ENCODE measurements at places on chromosomes 4 and X.

DNA sequence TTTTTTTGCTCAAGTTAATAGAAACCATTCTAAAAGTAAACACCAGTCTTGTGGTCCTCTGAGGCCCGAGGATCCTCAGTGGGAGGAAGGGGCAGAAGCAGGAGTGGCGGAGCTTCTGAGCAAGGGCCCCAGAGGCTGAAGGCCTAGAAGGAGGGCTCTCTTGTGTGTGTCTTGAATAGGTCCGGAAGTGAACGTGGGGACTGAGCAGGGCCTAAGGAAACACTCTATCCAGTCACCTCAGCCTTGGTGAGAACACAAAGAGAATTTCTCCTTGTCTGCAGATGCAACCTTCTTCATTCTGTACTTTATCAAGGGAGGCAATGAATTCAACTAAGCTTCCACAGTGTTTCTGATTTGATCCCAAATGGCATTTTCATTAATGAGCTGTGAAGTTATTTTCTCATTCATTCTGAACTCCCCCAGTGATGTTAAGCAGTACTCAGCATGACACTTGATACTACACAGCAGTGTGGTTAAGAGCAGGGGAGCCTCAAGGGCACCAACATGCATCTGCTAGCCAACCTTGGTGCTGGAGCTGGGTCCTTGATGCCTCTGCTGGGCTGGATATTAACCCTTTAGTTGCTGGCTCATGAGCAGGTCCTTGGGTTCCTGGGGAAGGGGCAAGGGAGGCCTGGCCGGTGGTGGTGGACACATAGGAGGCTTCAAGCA is 64.7 kb downstream of the RBM47 start:
- no peak for DNase-seq

- DNase-seq, result peak; percentile 24
Measured at GRCh38 chrX:54807524-54808108, at the start of gene MAGED2. MAGED2 (plus strand) TSS chrX:54807745; CDS start chrX:54809332, 1,587 bp downstream.

- DNase-seq, result no peak
Measured at GRCh38 chrX:150967786-150968185, 15.3 kb upstream of the HMGB3 start.

GRCh38 chrX:154734061-154734781 is 16.7 kb downstream of the GAB3 start:
- DNase-seq, result no peak

DNA sequence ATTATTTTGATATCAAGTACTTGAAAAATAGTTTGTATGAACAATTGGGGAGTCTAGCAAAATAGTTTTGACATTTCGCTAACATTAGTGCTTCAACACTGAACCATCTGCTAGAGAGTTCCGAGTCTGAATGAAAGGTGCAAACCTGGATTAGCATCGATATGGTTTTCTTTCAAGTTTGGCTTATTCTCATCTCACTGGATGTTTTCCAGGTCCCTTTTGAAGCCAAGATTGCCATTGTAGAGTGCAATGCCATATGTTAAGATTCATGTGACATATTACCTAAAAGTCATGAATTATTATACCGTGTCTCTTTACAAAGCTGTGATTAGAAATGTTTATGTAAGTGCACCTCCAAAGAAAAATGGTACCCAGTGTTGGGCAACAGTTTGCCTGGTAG is 36.8 kb upstream of the NAA11 start:
- no peak for DNase-seq

DNA sequence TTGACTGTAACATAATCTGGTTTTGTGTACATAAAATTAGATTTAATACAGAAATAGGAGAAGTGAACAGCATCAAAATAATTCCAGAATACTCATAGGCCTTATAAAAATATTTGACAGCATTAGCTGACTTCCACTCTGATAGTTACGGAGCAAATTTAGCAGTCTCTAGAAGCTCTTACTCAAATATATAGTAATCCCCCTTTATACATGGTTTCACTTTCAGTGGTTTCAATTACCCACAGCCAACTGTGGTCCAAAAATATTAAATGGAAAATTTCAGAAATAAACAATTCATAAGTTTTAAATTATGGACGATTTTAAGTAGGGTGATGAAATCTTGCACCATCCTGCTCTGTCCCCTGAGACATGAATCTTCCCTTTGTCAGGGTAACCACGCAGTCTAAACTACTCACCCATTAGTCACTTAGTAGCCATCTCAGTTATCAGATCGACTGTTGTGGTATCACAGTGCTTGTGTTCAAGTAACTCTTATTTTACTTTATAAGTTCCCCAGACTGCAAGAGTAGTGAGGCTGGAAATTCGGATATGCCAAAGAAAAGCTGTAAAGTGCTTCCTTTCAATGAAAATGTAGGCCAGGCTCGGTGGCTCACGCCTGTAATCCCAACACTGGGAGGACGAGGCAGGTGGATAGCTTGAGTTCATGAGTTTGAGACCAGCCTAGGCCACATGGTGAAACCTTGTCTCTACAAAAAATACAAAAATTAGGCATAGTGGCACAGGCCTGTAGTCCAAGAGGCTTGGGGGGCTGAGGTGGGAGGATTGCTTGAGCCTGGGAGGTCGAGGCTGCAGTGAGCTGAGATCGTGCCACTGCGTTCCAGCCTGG is 17.2 kb upstream of the RTL9 start:
- no peak for DNase-seq

DNA sequence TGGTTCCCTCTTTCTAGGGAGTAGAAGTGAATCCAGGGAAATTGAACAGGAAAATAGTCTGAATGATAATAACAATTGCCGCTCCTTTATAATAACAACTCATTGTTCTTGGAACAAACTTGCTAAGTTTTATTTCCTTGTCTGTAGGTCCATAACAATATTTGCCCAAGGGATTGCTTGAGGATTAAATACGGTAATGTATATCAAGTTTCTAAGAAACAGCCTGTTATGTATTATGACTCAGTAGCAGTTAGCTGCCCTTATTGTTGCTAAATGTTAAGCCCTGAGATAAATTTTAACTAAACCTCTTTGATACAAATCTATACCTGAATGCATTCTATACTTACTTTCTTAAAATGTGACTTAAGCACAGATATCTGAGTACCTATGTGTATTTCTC is 215.9 kb upstream of the AADAT start:
- no peak for DNase-seq

DNA sequence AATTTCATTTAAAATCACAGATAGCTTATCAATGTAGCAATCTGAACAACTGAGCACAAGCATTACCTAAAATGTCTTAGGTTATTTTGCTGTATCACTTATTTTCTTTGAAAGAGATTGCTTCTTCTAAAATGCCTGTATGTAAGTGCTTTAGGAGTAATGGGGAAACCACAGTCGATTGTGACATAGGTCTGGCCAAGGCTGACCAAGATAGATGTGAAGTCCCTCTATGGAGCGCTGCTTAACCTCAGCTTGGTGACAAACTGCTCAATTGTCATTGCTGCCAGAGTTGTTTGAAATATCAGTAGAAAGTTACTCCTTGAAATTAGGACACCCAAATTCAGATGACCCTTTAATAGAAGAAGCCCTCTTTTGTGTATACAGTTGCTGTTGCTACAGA is 401.9 kb upstream of the NDST4 start:
- no peak for DNase-seq

- no peak for DNase-seq
Measured at GRCh38 chr4:78423790-78424189, 127.8 kb upstream of the ANXA3 start.

DNA sequence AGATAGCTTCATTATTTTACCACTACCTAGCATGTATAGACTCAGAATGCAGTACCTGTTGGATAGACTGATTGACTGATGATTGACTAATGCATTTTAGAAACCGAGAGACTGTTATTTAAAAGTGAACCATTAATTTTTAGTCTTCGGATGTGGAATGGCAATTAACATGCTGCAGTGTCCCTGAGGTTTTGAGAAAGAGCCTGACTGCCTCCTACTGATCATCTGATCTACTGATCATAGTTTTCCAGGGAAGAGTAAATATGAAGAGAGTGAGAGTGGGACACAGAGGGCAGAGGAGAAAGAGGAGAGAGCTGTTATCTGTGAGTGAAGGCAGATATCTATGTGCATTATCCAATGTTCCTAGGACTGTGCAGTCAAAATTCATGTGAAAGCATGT is 764.7 kb downstream of the TRIML1 start:
- no peak for DNase-seq

- no peak for DNase-seq
Measured at GRCh38 chrX:883588-883987, 253.0 kb downstream of the SHOX start.

GRCh38 chr4:136526517-136526916 is 1005.8 kb downstream of the PCDH18 start:
- no peak for DNase-seq

DNA sequence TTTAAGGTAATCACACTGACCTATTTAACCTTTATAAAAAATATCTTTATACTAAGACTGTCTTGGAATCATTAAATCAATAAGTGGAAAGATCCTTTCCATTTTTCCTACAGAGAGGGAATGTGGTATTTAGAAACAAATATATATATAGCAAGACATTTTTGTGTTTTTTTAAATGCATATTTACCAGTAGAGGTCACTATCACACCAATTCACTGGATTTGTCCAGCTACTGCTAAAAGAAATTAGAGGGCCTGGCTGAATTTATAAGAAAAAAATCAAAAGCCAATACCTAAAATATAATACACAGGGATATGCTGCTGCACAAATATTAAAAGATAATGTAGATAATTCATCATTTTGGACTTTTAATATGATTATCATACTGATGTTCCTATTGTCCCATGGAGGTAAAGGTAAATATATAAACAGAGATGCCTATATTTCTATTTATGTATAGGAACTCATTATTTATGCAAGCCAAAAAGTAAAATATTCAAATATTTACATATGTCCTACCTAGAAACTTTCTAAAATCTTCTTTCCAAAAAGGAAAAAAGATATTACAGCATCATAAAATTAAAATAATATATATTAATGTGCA is 69.5 kb downstream of the PDE5A start:
- DNase-seq, result no peak

Measured in occipital lobe (tissue), 3 donors.